Right cardiac atrium (tissue), 5 donors: ENCODE measurements at places on chromosomes 11 and 22.
A peak's percentile ranks its signal among the peaks of the same experiment; 100 is the strongest.

- DNase-seq = peak; percentile 69
Observed at GRCh38 chr22:17120281-17120680, 879 bp downstream of the TMEM121B start.

DNA sequence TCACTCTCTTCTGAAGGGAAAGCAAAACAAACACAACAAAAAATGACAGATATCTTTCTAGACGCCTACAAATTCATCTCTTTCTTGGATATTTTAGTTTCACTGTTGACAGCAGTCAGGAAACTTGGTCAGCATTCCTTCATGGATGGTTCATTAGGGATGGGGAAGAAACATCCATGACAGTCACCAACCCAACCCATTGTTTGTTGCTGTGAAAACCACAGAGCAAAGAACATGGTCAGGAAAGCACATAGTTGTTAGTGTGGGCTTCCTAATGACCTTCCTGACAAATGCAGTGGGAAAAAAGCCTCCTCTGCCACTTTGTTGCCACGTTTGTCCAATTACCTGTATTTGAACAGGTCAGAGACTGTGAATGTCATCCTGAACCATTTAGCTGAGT, 139.8 kb upstream of the SNX19 start:
- no peak for DNase-seq

DNA sequence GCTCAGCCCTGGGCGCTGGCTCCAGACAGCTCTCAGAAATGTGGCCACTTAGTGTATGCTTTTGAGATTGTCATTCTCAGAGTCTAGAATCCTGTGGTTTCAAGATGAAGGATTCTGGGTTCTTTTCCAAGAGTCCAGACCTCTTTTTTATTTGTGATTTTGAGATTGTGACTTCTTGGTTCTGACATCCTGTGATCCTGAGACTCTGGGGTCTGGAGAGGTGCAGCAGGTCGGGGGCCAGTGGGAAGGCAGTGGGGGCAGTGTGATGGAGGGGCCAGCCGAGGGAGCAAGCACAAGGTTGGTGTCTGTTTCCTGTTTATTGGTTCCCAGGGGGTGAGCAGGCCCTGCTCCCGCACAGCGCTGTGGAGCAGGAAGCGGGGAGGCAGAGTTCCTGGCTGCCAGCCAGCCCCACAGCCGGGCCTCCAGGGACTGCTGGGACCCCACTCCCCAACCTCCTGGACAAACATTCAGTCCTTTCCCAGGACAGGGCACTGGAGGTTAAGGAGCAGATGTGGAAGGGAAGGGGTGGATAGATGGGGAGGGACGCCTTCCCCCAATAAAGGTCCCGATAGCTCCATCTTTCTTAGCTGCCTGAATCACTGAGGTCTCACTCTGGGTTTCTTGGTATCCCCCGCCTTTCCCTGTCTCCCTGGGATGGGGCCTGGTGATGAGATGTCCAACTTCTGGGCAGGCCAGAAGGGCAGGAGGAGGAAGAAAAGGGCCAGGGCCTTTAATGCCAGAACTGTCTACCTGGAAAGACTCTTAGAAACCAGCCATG, 13.7 kb downstream of the ARHGEF17 start:
- DNase-seq = peak; percentile 63

- DNase-seq = no peak
Observed at GRCh38 chr11:29282088-29282487, 734.7 kb downstream of the KCNA4 start.
